ENCODE measurements at places on chromosomes 13 and 19. TPM values are rescaled to one million over a fixed set of nuclear protein-coding genes. Genes with fewer than 3 reads are reported as not detected.

The ZNF497 gene
- 0.88 TPM for total RNA-seq

The KLK7 gene
- total RNA-seq = not detected

The TNFSF11 gene
- not detected for total RNA-seq

The DCLK1 gene
- 78.9 TPM for total RNA-seq

The GPR183 gene
- 6.0 TPM for total RNA-seq

The LHFPL6 gene
- 81.5 TPM for total RNA-seq

The FUT2 gene
- total RNA-seq = not detected

The OR7C1 gene
- total RNA-seq = not detected

The GAMT gene
- total RNA-seq = 16.5 TPM

The CEACAM4 gene
- total RNA-seq = 2.6 TPM

The SBK3 gene
- not detected for total RNA-seq

The CCDC122 gene
- 2.6 TPM for total RNA-seq

The CEACAM6 gene
- total RNA-seq = not detected

The FUT1 gene
- 6.0 TPM for total RNA-seq

The GPR12 gene
- 0.44 TPM for total RNA-seq

The RASAL3 gene
- total RNA-seq = 0.33 TPM

The EDDM13 gene
- total RNA-seq = not detected

The TEX29 gene
- total RNA-seq = not detected

The GDF15 gene
- 5.9 TPM for total RNA-seq

The STAP2 gene
- 2.9 TPM for total RNA-seq

The TMEM190 gene
- not detected for total RNA-seq

The FAM216B gene
- not detected for total RNA-seq

The ZNF160 gene
- 41.0 TPM for total RNA-seq

The DHPS gene
- total RNA-seq = 85.7 TPM

The ZNF835 gene
- 9.4 TPM for total RNA-seq

The SRRM5 gene
- 0.33 TPM for total RNA-seq

The SNRPD2 gene
- total RNA-seq = 117 TPM

The SCEL gene
- total RNA-seq = 0.57 TPM
